ENCODE measurements at places on chromosomes 3 and 15.

DNA sequence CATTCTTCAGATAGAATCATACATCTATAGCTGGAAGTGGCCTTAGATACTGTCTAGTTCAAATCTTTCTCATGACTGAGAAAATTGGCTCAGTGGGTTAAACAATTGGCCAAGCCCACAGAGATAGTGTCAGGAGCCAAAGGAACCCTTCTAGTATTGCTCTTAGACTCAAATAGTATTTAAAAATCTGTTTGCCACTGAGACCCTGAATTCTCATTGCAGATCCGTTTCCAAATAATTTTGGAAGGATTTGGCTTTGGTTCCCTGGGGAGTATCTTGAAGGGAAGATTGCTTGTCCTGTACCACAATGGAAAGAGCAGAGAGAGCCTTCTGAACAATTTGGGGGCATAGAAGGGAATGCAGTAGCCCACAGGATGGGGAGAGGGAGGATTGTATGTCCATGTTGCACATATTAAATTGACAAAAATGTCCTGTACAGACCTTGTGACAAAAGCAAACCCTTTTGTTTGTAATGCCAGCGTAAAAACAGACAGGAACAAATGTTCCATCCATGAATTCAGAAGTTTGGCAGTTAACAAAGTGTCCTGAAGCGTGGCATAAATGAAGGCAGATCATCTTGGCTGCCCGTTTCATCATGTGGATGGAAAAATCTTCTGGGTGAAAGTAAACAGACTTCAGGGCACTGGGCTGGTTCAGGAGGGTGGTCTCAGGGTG lies 156.4 kb upstream of the RASGRP1 start:
- DNase-seq: no peak

DNA sequence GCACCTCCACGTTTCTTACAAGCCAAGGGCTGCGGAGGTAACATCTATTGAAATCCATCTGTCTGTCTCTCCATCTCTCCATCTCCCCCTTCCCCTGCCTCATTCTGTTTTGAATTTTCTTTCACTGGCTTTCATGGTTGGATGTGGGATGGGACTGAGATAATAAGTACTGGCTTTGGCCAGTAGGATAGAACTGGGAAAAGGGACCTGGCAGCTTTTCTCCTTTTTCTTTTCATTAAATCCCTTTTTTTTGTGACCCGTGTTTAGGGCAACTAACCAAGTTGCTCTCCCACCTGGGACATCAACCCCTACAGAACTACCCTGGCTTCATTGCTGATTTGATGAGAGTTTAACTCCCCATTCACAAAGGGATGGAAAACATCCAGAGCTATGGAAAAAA lies 66.8 kb upstream of the ADAMTSL3 start:
- no peak for DNase-seq

DNA sequence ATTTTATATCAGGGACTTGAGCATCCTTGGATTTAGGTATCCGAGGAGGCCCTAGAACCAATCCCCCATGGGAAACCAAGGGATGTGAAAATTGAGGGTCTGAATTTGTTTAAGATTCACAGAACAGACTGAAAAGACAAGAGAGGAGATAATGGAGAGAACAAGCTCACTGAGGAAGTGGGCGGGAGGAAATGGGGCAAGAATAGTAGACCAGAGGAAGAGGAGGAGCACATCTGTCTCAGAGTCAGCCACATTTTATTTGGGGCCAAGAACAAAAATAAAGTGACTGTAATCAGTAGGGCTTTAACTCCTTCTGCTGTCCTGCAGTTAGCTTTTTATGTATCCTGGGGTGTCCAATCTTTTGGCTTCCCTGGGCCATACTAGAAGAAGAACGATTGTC lies 63.8 kb downstream of the BLM start:
- no peak for DNase-seq

DNA sequence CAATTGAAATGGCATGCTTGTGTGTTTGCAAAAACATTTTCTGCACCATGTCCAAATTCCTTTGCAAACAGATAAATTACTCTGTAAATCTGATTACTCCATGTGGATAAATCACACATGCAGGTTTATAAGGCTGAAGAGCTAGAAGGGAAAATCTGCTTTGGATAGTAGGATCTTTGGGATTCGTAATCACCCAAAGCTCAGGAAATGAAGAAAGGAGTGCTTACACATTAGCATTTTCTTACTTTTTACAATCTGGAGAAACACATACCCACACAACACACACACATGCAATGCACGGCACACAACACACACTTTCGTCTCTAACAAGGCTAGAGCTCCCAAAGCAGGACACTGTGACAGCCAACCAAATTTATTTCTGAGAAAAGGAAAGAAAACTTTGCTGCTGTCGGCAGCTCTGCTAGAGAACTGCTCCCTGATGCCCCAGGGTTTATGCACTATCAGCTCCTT lies 2.1 kb downstream of the LSAMP start:
- DNase-seq: peak; percentile 40

DNA sequence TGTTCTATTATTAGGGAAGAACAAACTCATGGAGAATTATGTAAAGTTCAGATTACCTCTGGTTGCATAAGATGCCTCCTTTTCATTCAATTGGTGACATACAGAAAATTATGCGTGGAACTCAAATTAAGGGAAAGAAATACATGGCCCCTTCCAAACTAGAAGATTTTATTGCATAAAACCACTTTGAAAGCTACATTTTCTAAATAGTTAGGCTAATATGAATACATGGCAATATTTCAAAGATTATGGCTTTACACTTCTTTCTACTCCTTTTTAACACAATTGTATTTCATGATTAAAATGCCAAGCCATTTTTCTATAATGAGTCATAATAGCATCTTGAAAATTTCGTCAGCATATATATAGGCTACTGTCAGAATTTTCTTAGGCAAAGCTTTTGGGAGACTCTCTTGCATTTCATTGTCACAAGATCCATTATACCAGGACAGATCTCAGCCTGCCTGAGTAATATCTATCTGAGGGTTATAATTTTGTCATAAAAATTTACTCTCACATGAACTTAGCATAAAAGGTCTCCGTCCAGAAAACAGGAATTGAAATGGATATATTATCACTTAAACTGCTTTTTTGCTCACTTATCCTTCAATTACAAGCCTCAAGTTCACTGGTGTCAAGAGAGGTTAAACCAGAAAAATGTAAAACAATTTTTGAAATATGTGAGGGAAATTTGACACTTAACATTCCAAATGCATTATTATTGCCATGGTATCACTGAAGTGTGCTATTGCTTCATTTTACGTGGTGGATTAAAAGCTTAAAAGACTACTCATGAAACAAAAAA lies 37.1 kb downstream of the CPA3 start:
- no peak for DNase-seq

All from hippocampal formation (tissue), 2 donors.